ENCODE measurements at places on chromosomes 6 and 20.

DNA sequence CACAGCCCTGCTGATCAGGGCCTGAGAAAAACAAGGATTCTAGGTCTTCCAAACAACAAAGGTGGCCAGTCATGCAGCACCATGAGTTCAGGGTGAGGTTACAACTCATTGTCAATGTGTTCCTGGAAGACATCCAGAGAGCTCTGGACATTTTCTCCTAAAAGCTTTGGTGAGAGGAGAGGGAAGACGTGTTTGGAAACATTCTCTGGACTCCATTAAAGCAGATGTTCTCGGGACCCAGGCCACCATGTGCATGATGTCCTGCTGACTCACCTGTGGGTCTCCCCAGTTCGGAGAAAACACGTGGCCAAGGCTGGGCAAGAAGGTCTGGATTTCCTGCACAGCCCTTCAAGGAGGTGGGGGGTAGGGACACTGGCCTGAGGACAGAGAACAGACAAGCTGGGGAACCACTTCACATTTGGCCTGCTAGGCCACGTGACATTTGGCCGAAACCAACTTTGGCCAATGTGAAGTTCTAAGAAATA lies 61.6 kb downstream of the KCNB1 start:
- no peak for DNase-seq

GRCh38 chr20:49768204-49769047 lies 44.2 kb upstream of the SLC9A8 start:
- no peak for DNase-seq

- DNase-seq, result no peak
Measured at GRCh38 chr20:15292405-15292804, 955.0 kb upstream of the FLRT3 start.

DNA sequence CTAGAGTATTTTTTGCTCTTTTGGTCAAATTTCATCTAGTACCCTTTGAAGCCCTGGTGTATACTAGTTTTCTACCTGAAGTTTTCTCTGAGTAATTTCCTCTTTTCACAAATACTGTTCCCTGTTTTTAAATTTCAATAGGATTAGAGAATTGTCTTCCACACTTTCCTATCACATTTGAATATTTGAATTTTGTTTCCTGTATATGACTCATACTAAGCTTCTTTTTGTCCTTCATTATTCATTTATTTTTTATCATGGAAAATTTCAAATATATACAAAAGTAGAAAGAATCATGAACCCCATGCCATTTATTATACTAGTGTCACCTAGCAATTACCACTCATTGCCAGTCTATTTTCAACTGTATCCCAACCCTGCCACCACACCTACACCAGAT lies 52.7 kb downstream of the LHFPL5 start:
- no peak for DNase-seq

- DNase-seq, result no peak
Measured at GRCh38 chr6:13024616-13025015, 303.7 kb downstream of the TBC1D7 start.

GRCh38 chr6:21603082-21603952 lies 9.8 kb downstream of the SOX4 start:
- no peak for DNase-seq

DNA sequence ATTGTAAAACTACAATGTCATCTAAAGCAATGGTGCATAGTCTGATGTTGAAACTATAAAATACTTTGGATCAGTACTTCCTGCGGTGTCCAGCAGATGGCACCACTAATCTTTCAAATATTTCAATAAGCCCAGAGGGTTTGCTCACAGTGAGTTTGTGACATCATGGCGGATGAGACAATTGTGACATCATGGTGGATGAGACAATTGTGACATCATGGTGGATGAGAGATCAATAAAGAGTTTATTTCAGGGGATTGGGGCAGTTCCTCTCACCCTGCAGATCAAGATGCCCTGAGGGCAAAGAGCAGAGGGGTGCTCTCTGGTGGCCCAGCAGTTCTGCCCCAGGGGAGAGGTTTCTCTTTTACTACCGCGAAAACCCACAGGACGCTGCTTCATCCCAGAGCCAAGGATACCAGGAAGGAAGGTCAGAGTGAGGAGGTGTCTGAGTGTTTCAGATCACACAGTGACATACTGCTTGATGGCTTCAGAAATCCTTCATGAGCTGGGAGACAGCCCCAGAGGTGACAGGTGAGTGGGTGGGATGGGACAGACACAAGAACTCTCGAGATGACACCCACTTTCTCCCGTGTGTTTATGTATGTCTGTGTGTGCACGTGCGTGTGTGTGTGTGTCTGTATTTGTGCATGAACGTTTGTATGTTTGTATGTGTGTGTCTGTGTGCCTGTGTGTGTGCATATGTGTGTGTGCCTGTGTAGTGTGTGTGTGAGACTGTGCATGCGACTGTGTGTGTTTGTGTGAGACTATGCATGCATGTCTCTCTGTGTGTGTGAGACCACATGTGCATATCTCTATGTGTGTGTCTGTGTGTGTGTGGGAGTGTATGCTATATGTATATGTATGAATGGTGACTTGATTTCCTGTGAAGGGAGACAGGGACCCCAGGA lies 7.3 kb upstream of the ULBP2 start:
- peak; percentile 73 for DNase-seq

Measured in activated naive CD4-positive, alpha-beta T cell treated with Interleukin-2 at 50 U/mL for 16 hours (primary cell).